ENCODE measurements at places on chromosomes 1 and 21.
A peak's percentile ranks its signal among the peaks of the same experiment; 100 is the strongest.

DNA sequence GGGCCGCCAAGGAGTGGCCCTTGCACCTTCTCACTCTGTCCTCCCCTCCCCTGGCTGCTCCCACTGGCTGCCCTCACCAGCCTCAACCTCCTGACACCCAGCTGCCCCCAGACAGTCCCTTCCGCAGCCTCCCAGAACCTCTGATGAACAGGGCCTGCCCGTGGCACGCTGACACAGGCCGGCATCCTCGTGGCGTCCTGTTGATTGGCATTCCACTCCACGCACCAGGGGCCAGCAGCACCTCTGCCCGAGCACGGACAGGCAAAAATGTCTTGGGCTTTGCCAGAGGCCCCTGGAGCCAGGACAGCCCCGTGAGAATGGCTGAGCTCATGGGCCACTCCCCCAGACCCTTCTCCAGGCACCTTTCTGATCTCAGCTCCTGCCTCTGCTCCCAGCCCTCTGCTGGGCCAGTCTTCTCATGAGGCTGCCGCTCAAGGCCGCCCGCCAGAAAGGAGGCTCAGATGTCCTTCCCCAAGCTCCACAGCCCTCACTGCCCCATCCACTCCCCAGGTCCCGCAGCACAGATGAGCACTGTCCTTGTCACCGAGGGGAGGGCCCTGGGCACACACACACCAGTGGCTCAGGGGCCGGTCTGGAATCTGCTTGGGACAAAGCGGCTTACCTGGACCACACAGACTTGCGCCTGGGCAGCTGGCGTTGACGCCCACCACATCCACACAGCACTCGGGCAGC lies 15.8 kb upstream of the RNF223 start:
- DNase-seq: no peak

- DNase-seq: no peak
These were observed 8.9 kb upstream of the TNFRSF25 start for GRCh38 chr1:6474815-6475282.

DNA sequence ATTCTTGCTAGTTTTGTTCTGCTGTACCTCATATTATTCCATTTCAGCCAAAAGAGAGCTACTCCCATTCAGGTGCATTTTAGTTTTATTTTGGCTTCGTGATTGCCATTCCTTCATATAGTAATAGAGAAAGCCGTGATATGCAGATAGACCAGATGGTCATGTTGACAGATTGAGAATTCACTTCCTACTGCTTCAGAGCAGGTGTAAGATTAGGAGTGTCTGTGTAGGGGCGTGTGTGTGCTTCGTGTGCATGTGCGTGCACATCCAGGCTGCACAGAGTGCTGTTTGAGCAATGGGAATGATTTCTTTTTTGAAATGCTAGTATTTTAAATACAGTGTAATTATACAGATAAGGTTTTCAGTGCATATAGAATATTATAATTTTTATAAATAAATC lies 10.3 kb downstream of the NFIA start:
- no peak for DNase-seq

- no peak for DNase-seq
These were observed 14.2 kb downstream of the ABCA4 start for GRCh38 chr1:94106716-94107115.

DNA sequence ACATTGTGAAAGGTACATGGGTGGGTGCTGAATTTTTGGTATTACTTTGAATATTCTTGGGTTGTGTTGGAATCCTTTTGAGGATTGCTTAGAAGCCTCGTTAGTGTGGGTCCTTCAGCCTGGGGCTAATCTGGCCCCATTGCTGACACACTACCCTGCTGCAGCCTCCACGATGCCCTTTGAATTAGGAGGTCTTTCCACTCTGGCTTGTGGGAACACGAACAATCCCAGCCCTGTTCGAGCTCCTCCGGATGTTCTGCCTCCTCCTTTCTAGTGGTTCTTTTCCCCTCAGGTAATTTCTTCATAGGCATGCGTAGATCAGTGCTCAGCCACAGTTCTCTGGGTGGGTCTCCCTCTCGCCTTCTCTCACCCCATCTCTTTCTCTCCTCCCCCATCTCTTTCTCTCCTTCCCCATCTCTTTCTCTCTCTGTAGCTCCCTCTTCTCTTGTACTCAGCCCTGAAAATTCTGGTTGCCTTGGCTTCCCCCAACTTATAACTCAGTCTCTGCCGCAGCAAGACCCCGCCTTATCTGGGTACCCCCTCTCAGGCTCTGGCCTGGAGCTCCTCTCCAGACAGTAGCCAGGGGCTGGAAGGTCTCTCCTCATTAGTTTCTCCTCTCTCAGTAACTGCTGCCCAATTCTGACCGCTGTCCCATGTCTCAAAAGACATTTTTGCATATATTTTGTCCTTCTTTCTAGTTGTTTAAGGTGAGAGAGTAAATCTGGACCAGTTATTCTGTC lies 46.0 kb upstream of the SLC19A1 start:
- DNase-seq: no peak

- DNase-seq: no peak
These were observed 30.4 kb downstream of the WNT9A start for GRCh38 chr1:227917081-227917950.

DNA sequence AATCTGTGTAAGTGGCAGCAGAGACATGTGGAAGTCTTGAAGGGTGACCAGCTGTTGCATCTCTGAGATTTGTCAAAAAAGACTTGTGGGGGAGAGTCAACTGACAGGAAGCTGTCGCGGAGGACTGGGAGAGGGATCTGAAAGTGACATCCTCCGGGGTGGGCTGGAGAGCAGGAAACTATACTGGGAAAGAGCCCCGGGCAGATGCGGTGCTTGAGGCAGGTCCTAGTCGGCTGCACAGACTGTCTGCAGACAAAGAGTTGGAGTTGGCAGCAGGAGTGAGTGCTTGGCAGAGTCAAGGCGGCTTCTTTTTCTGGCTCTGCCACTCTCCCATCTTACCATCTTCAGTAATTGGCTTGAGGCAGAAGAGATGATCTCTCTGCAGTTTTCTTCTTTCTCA lies 294.0 kb upstream of the C1orf87 start:
- DNase-seq: no peak

GRCh38 chr1:27658951-27659496 lies 13.0 kb downstream of the IFI6 start:
- DNase-seq: peak; percentile 19

- DNase-seq: no peak
These were observed 22.8 kb upstream of the ZNF697 start for GRCh38 chr1:119670898-119671297.

DNA sequence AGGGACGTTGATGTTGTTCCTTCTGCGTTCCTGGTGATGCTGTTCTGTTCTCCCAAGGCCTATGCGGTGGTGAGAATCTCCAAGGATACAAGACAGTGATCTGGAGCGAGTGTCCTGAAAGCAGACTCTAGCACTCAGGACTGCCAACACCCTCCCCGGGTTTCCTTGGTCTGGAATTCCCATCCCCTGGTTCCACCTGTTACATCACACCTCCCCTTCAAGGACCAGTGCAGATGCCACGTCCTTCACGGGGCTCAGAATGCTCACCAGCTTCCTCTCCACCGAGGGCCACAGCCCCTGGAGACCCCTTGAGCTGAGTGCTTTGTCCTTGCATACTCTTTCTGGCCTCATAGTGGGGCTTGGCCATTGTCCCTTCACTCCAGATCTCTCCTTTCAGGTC lies 43.5 kb downstream of the B3GALT5 start:
- no peak for DNase-seq

DNA sequence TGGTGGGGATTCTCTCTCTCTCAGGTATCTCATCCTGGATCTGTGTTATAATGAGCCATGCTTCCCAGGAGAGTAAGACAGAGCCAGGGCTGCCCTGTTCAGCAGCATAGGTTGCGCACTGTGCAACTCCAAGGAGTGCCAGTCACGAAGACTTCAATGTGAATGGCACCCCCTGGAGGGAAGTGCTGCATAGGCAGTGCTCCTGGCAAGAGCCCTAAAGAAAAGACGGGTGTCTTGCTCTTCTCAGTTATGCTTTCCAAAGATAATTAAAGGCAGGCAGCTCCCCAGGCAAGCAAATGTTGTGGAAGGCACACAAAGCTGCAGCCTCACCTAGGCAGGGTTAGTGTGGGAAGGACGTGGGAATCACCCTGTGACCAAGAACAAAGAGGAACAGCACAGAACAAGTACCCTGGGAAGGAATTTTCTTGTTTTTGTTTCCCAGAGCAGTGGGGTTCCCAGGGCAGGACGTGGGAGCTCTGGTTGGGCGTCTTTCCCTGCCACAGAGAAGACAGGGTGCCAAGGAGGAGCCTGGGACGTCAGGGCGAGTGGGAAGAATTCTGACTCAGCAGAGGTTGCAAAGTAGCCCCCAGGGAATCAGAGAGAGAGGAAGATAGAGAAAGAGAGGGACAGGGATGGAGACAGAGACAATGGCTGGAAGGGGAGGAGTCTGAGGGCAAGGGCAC lies 120.9 kb downstream of the KCNN3 start:
- DNase-seq: peak; percentile 62

GRCh38 chr1:203524824-203525223 lies 30.9 kb downstream of the OPTC start:
- no peak for DNase-seq

DNA sequence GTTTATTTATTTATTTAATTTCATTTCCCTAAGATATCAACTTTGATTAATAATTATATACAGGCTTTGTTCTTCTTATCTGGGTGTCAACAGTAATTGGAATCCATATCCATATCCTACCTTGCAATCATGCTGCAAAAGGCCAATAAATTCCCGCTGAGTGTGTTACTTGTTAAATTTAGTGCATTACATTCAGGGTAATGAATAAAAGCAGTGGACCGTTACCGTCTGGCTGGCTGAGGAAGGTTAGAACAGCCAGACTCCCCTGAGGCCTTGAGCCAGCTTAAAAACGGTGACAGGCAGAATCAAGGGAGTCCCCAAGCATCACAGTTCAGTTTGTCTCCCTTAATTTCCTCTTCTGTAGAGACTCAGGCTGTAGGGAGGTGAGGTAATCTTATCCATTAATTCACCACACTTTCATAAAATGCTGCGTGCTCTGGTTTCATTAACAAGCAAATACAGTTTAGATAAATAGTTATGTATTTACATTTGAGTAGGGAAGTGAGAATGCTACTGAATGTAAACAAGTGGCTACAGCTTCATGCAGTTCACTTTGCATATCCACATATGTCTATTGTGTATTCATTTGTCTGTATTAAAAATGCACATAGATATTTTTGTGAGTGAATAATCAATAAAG lies 888.2 kb upstream of the CXADR start:
- DNase-seq: no peak

- no peak for DNase-seq
These were observed 998.6 kb upstream of the NCAM2 start for GRCh38 chr21:19999369-20000272.

GRCh38 chr1:43386676-43387075 lies 2.9 kb downstream of the MED8 start:
- DNase-seq: no peak

All from activated CD4-positive, alpha-beta T cell treated with anti-CD3 and anti-CD28 coated beads, Interleukin-2, amount 10 ng/mL, durations not matched to agents 7 days and 5 days (primary cell).